Stimulated activated CD8-positive, alpha-beta memory T cell treated with anti-CD3 and anti-CD28 coated beads, Interleukin-4, amount 100 ng/mL, for 48 hours (primary cell): ENCODE measurements at places on chromosomes 13 and 19.

GRCh38 chr13:98492335-98493041 is 84.4 kb downstream of the STK24 start:
- DNase-seq: no peak

DNA sequence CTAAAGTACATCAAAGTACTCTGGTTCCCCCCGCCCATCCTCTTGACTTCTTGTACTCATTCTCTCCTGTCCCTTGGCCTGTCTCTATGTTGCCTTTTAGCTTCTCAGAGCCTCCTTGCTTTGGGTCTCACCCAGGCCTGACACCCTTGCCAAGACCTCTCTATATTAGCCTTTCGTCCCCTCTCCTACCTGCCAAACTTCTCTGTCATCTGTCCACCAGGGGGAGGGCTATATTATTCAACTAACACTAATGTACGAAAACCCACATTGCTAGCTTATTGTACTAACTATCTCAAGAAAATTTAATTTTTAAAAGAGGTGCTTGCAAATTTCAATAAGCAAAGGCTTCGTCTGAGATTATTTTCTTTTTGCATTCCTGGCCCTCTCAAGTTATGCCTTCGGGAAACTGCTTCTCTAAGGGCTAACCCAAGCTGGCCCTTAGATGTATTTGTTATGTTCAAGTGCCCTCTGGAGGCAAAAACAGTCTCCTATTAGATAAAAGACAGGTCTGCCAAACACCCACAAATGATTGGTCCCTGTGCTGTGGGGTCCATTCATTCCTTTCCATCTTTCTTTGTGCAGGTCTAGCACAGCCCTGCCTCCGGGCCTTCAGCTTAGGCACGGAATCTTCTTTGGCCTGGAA is 6.3 kb upstream of the MRPS31 start:
- DNase-seq: peak; percentile 62

GRCh38 chr13:43650882-43651281 is 135.9 kb downstream of the ENOX1 start:
- no peak for DNase-seq

DNA sequence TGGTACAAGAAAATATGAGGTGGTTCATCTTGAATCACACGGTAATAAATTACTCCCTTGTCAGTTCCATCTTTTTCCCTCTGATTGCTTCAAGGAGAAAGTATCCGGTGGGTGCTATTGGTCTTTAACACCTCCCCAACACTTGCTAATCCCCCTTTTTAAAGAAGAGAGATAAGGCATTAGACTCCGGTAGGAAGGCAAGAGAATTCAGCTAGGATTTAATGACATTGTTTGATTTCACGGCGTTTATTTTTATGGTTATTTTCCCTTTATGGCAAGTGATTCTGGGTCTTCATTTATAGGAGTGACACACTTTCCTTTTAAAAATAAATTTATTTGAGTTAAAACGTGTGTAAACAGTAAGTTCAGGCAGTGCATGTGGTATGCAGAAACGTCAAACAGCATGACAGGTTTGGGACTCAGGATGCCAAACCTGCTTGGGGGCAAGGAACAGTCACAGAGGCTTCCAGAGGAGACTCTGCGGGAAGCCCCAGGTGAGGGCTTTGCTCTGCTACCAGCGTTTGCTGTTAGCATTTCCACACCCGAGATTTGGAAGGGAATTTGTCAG is 36.5 kb downstream of the TSHZ3 start:
- DNase-seq: no peak

DNA sequence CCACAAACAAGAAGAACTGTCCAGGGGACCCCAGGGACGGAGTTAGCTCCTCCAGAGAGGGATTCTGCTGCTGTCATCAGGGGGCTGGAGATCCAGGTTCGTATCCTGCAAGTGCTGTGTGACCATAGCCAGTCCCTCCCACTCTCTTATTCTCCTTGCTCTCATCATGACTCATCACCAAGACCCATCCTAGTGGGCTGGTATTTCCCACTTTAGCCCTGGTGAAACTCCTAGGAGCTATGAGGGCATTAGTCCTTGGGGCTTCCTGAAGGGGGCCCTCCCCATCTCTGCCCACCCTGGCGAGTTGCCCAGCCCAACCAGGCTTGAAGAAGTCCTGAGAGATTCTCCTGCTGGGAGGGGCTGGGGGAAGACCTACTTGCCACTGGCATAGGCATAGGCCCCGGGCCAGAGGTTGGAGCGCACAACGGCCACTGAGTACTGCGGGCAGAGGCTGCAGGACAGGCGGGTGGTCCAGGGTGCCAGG is 7.5 kb upstream of the DMWD start:
- no peak for DNase-seq

DNA sequence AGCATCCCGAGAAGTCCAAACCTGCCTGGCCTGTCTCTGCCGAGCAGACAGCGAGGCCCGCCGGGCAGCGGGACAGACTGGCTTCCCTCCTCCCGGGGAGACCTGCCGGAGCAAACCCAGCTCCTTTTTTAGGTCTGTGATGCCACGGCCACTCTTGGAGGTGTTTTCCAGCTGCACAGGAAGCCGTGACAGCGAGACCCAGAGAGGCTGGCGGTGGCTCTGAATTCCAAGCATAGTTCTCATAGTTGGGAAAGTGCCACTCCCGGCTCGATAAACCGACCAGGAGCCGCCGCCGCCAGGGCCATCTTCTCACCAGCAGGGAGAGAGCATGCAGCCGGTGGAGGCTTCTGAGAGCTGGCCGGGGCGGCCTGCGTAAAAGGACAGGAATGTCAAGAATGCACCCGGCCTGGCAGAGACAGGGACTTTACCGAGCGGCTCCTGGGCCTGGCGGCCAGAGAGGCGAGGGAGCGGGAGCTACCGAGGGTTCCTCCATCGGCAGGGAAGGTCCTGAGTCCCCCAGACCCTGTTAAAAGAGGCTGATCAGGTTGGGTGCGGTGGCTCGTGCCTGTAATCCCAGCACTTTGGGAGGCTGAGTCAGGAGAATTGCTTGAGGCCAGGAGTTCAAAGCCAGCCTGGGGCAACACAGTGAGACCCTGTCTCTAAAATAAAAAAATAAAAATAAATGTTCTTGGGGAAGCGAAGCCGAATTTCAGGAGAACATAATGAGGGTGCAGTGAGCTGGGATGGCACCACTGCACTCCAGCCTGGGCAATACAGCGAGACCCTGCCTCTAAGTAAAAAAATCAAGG is 64.9 kb downstream of the GADD45B start:
- DNase-seq: no peak

- DNase-seq: no peak
Observed at GRCh38 chr19:41299755-41300089, 10.2 kb upstream of the CCDC97 start.

- DNase-seq: no peak
Observed at GRCh38 chr13:67878376-67878775, 648.2 kb upstream of the PCDH9 start.

- DNase-seq: no peak
Observed at GRCh38 chr13:36133950-36134626, 2.9 kb upstream of the DCLK1 start.

DNA sequence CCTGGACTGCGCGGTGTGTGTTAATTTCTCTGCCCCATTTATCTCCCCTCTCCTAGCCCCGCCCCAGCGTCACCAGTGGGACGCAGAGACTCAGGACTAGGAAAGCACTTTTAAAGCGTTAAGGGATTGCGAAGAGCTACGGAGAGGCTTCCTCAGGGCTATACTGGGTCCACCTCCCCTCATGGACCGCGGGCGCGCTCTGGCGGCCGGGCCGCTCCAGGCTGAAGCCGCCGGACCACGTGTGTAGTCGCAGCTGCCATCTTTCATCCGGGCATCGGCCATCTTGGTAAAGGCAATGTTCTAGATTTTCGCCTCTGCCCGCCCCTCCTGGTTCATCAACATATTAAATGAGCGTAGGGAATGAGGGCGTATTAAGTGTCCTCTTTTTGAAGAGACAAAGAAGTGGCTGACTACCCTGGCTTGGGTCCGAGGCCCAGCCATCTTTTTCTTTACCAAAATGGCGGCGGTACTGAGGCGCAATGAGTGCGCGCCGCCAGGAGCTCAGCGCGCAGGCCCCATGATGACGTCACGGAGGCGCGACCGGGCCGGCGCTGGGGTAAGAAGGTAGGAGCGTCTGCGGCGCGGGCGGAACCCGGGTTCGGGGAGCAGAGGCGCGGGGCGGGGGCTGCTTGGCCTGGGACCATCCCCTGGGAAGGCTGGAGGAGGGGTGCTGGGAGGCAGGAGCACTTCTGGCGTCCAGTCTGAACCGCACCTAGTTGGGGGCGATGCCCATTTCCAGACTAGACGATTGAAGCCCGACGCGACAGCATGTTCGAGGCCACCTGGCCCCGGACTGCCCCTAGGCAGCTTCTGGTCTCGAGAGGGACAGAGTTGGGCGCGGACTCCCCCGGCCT is at the start of gene CCDC124:
Gene CCDC124, plus strand, starts transcription at position 531 of the 854 bp plus-strand sequence. CDS start 3,406 bp downstream, outside the sequence.
- DNase-seq: peak; percentile 95

GRCh38 chr13:91533354-91533753 is 134.9 kb downstream of the GPC5 start:
- no peak for DNase-seq

GRCh38 chr19:55466241-55466614 is 1.7 kb upstream of the C19orf85 start:
- no peak for DNase-seq

DNA sequence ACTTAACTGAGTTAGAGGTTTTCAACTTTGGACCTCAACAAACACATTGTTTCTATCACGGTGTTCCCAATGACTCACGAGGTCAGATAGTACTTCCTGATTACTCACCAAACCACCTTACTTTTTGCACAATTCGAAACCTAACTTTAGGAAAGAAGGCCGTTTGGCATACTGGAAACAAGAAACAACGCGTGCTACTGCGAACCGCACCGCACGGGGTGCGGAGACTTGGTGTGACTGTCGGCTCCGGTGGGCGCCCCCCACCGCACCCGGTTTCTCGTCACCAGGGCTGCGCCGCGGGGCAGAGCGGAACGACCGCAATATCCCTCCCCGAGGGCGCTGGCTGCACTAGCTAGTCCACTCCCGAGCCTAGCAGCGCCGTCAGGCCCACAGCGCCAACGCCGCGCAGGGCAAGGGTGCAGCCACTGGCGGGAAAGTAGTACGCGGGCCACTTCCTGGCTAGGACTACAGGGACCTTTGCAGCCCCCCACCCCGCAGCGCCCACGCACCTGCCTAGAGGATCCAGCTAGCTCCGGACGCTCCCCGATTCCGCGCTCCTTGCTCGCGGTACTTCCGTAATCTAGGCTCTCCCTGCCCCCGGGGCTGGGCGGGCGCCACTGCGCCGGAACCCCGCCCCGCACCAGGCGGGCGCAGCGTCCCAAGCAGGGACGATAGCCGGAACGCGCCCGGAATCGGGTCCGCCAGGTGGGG is at the start of gene PARP4:
Gene PARP4, minus strand, starts transcription at position 582 of the 711 bp plus-strand sequence. CDS start 9,002 bp downstream, outside the sequence.
- DNase-seq: peak; percentile 79

DNA sequence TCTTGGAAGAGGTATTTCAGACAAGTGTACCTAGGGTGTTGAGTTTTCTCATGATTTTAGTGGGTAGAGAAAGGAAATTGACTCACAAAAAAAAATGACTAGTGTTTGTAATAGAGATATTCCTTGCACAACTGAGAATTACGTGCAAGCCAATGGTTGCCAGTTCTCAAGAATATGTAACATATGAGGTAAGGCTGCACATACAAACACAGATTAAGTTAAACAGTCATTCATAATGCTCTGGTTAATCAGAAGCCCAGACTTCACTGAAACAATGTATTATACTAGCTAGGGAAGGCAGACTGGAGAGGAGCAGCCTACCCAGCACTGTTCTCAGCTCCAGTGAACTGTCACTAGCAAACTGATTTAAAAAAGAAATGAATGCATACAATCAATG is 418.3 kb downstream of the DIAPH3 start:
- no peak for DNase-seq

DNA sequence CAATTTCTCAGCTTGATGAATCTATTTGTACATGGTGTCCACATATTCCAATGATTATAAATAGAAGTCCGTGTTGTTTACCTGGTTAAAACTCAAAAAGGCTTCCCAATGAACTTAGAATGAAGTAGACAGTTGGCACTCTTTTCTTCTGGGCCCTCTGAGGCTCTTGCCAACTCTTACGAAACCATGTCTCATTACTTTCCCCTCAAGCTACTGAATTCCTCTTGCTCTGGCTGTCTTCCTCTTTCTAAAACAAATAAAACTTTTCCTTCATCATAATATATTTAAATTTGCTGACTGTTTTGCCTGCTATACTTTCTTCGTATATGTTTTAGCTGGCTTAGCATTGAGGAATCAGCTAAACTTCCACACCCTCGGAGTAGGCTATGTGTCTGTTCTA is 139.7 kb downstream of the SLITRK6 start:
- no peak for DNase-seq
